NCI-H2227 treated with DMSO at 0.1 percent for 48 hours (cell line): ENCODE measurements at places on chromosomes 2 and 18.

DNA sequence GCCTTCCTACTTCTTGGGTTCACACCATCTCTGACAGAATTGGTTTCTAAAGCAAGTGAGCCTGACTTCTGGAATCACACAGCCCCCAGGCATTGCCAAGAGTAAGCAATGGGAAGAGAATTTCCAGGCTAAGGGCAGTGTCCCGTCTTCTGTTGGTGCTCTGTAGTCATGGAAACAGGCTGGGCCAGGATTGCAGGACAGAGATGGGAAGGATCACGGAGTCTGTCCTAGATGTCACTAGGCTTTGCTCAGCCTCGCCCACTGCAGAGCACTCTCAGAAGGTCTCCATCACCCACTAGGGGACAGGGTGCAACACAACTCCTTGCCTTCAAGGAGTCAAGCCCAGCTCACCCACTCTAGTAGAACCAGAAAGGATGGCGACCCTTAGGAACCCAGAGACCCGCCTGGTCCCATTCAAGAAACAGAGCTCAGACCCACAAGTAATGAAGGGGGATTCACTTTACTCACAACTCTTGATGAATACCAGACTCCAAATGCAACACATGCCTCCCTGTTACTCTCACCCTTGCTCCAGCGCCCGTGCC, 48.6 kb upstream of the TEX51 start:
- DNase-seq = no peak

GRCh38 chr18:23422751-23423418, 30.2 kb upstream of the RIOK3 start:
- DNase-seq = no peak

DNA sequence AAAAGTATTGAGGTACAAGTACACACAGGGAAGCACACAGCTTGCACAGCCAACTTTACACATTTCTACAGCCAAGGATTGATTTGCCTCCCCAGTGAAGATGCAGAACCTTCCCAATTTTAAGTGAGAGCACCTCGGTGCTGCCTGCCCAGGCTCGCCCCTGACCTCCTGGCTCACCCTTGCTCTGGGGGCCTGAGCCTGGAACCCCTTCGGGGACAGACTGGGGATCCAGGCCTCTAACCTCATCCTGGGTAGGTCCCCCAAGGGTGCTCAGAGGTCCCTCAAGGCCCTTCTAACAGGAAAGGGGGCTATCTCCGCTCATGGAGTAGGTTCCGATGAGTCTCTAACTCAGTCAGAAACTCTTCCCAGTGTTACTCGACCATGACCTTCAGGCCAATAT, 53.1 kb downstream of the BCL2L11 start:
- DNase-seq = no peak

GRCh38 chr18:48855422-48856377, 95.1 kb downstream of the SMAD7 start:
- DNase-seq = no peak

- no peak for DNase-seq
Observed at GRCh38 chr2:125730921-125731320, 925.0 kb upstream of the GYPC start.

GRCh38 chr2:951224-952006, 766 bp downstream of the SNTG2 start:
- no peak for DNase-seq

DNA sequence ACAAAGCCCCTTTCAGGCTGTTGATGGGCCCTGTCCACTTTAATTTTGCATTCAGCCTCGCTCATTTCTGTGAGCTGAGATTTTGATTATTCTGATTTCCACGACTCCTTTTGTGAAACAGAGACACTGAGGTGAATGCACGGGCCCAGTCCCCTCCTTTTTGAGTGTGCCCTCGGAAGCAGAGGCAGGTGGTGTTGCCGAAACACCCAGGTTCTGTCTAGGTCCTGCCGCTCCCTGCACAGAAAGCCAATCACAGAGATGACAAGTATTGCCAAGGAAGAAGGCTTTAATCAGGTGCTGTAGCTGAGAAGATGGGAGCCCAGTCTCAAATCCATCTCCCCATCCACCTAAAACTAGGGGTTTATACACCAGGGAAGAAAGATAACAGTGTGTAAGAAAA, 44.2 kb upstream of the EDAR start:
- DNase-seq = no peak

- no peak for DNase-seq
Observed at GRCh38 chr18:7457262-7457661, 109.9 kb upstream of the PTPRM start.

- no peak for DNase-seq
Observed at GRCh38 chr18:28637897-28638296, 461.0 kb upstream of the CDH2 start.

- DNase-seq = no peak
Observed at GRCh38 chr2:46256563-46257142, 40.6 kb upstream of the EPAS1 start.

DNA sequence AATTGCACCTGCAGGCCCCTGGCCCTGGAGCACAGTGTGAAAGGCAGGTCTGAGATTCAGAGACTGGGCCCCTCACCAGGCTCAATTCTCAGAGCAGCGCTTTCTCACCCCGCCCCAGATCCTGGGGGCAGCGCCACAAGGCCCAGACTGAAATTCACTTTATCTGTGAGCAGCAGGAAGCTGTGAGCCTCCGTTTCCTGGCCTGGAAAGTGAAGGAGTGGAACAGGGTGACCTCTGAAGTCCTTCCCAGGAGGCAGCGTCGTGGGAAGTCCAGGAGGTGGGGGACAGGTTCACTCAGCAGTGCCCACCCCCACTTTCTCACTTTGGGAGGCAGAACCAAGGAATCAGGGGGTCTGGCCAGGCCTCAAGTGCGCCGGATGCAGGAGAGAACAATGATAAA, 235.4 kb downstream of the NDUFA10 start:
- no peak for DNase-seq

DNA sequence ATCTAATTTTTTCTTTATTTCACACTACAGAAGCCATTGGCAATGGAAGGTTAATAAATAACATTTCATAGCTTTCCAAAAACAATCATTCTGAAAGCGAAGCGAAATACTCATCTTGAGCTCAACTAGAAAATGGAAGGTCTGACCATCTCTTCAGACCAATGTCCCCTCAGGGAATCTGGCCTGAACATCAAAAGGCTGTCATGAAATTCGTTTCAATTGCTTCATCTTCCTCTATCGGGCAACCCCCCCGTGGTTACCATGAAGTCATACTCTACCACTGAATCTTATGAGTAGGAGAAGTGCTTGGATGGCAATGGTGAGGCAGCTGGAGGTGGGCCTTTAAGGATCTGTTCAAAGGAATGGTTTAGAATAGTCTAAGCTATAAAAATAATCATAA, 22.9 kb upstream of the CYTIP start:
- no peak for DNase-seq

- DNase-seq = no peak
Observed at GRCh38 chr2:59032499-59032898, 791.4 kb upstream of the FANCL start.

GRCh38 chr2:240967681-240968621, 30.5 kb upstream of the SNED1 start:
- no peak for DNase-seq

- no peak for DNase-seq
Observed at GRCh38 chr2:181679544-181679979, 755 bp downstream of the NEUROD1 start.

- peak; percentile 92 for DNase-seq
Observed at GRCh38 chr2:74391580-74392448, 11.7 kb upstream of the DCTN1 start.

DNA sequence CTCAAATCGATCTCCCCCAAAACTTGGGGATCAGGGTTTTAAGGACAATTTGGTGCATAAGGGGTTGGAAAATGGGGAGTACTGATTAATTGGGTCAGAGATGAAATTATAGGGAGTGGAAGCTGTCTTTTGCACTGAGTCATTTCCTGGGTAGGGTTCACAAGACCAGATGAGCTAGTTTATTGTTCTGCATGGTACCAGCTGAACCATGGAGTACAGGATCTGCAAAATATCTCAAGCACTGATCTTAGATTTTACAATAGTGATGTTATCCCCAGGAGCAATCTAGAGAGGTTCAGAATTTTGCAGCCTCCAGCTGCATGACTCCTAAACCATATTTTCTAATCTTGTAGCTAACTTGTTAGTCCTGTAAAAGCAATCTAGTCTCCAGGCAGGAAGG, 73.1 kb downstream of the CPO start:
- no peak for DNase-seq

DNA sequence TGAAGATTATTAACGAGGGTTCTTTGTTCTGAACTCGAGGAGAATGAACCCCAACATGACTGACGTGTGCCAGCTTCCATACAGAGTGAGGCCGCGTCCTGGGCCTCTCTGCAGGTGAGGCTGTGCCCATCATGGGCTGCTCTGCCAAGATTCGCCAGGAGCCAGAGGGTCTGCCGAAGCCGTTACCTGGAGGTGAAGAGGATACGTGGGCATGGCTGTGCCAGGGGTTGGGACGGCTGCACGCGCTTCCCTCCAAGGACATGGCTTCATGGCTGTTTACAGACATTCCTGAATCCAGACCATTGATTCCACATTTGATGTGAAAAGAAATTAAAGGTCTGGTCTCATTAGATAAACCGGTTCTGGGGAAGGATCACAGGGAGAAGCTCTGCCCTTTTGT, 211.4 kb upstream of the SALL3 start:
- DNase-seq = no peak

DNA sequence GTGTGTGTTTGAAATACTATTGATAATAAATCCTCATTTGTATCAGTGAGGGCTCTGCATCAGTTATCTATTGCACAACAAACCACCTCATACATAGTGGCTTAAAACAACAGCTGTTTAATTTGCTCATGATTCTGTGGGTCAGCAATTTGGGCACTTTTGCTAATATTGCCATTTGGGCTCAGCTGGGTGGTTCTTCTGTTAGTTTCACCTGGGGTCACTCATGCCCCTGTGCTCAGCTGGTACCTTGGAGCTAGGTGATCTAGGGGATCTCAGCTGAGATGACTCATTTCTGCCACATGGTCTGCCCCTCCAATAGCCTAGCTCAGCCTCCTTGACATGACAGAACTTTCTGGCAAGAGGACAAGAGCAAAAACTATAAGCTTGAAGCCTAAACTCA, 126.3 kb downstream of the LYPD6B start:
- DNase-seq = no peak
